ENCODE measurements at places on chromosomes 5 and 9.

GRCh38 chr5:65203746-65204145, 278.0 kb downstream of the ADAMTS6 start:
- no peak for DNase-seq

- peak; percentile 23 for DNase-seq
Measured at GRCh38 chr5:90434116-90434714, 24.7 kb upstream of the CETN3 start.

- no peak for DNase-seq
Measured at GRCh38 chr5:67014957-67015400, 181.6 kb downstream of the CD180 start.

DNA sequence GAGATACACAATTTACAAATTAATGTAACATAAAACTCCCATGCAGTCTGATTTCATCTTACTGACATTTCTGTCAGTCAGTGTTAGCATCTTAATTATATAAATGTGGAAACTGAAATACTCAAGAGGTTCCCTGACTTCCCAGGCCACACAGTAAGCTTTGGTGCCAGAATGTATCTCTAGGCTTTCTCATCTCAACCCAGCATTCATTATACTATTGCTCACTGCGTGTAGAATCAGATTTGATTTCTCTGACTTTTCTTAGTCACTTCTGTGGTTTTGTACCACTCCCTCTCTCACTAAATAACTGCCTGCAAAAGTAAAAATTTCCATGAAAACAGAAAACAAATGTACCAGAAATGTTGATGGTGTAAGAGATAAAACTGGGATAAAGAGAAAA, 31.7 kb upstream of the CDKN2B start:
- no peak for DNase-seq

- no peak for DNase-seq
Measured at GRCh38 chr5:140764177-140764973, 21.6 kb upstream of the PCDHA1 start.

GRCh38 chr5:109399092-109399759, 10.5 kb downstream of the PJA2 start:
- DNase-seq = no peak

GRCh38 chr9:121450241-121450640, 49.4 kb downstream of the GGTA1 start:
- no peak for DNase-seq

DNA sequence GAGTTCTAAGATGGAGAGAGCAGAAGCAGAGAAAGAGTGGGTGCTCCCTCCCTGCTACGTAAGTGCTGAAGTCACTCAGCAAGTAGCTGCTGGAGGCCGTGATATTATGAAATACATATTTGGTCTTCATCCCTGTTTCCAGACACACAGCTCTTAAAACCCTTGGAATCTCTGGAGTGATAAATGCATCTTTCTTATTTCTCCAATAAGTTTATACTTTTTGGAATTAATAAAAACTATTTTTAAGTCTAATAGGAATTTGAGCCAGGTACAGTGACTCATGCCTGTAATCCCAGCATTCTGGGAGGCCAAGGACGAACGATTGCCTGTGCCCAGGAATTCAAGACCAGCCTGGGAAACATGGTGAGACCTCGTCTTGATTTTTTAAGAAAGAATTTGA, 60.6 kb downstream of the AUH start:
- no peak for DNase-seq

DNA sequence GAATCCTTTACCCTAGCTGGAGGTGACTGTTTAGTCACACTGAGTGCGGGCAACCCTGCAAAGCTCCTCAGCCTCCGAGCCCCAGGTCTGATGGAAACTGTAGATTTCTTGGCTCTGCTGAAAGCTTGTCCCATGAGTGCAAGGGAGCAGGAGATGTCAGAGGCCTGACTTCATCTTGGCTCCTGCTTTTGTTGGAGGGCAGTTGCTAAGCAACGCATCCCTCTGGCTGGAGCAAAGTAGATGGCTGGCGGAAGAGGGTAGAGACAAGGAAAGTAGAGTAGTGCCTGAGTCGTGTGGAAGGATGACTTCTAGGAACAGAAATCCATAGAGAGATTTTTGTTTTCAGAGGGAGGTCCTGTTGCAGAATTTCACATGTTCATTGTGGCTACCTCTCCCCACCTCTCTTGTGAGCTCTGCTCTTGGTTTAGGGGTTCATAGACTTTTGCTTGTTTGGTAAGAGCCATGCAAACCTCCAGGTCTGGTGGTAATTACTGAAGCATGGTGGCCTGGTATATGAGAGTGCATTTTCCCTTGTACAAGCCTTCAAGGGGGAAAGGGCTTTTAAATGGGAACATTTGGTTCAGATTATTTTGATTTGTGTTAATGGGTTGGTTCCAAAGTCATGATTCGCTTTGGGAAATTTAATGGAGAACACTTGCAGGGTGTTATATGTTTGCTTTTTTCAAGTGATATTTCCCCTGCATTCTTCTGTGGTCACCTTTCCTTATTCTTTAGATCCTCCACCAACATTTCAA, 71.5 kb downstream of the ARHGAP26 start:
- no peak for DNase-seq

GRCh38 chr5:108905805-108906204, 158.1 kb downstream of the FER start:
- no peak for DNase-seq

- no peak for DNase-seq
Measured at GRCh38 chr9:27519466-27520465, 4.3 kb upstream of the IFNK start.

GRCh38 chr9:34363619-34364351, 12.9 kb downstream of the MYORG start:
- DNase-seq = no peak

GRCh38 chr9:30670805-30671562, 1713.5 kb upstream of the ACO1 start:
- no peak for DNase-seq

GRCh38 chr9:78326564-78326963, 29.6 kb downstream of the PSAT1 start:
- no peak for DNase-seq

GRCh38 chr9:98253565-98253964, 1.9 kb downstream of the TBC1D2 start:
- DNase-seq = no peak

DNA sequence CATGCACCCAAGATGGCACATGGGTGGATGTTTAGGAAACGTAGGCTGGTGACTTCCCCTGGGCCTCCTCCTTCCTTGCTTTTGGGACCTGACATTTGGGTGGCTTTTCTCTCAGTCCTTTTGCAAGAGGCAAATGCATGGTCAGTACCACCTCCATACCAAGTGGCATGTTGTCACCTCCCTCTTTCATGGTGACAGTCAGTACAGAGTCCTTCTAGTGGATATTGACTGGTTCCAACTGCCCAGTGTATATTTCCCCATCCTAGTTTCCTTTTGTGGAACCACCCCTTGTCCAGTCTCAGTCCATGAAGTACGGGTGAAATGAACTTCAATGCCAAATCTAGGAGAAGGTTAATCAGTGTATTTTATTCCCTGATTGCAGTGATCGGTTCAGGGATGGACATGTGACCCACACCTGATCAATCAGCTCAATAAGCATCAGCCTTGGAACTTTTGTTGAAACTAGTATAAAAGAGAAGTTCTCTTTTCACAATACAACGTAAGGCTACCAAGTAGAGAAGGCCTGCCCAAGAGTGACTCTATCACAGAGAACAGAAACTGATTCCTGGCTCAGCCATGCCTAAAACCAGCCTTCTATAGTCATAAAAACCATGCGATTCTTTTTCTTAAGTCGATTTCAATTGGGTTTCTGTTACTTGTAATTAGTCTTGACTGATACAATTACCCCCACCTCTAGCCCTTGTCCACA, 143.4 kb upstream of the KLF9 start:
- DNase-seq = no peak

GRCh38 chr5:40502736-40503135, 177.0 kb upstream of the PTGER4 start:
- no peak for DNase-seq

DNA sequence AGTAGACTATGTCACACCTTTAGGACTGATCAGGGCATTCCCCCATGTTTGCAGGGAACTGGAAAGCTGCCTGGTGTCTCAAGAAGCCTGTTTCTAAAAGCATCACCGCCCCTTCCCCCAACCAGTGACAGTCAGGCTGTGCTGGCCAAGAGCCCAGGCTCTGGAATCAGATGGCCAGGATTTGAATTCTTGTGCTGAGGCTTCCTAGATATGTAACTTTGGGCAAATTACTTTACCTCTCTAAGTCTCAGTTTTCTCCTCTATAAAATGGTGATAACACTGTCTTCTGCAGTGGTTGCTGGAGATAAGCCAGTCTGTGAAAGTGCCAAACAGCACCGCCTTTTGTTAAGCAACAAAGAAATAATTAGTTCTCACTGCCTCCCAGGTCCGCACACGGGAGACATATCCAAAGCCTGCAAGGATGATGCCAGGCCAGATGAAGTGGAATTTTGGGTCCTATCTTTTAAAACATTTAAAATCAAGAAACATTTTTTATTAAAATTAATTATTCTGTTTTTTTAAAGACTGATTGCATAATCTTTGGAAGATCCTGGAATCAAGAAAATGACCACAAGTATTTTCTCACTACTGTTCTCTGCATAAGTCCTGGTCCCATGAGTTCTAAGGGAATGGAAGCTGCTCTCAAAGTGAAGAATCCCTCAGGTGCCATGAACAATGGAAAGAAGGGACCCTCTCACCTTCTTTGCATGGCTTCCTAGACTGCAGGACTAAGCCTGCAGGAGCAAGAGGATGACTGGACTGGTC, 13.9 kb downstream of the SLC31A2 start:
- DNase-seq = no peak

DNA sequence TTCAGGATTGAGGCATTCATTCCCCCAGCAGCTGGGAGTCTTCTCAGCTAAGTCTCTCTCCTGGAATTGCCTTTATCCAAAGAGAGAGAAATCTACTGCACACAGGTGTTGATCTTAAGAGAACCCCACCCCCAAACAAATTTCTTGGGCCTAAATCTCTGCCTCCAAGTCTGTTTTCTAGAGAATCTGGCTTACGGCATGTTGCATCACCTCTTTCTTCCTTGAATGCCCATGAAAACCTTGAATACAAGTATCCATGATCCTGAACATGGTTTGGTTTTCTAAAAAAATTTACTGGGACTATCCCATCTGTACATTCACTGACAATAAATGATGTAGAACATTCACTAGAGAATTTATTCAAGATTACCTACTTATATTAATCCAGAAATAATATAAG, 401.6 kb downstream of the PDE4D start:
- DNase-seq = no peak

DNA sequence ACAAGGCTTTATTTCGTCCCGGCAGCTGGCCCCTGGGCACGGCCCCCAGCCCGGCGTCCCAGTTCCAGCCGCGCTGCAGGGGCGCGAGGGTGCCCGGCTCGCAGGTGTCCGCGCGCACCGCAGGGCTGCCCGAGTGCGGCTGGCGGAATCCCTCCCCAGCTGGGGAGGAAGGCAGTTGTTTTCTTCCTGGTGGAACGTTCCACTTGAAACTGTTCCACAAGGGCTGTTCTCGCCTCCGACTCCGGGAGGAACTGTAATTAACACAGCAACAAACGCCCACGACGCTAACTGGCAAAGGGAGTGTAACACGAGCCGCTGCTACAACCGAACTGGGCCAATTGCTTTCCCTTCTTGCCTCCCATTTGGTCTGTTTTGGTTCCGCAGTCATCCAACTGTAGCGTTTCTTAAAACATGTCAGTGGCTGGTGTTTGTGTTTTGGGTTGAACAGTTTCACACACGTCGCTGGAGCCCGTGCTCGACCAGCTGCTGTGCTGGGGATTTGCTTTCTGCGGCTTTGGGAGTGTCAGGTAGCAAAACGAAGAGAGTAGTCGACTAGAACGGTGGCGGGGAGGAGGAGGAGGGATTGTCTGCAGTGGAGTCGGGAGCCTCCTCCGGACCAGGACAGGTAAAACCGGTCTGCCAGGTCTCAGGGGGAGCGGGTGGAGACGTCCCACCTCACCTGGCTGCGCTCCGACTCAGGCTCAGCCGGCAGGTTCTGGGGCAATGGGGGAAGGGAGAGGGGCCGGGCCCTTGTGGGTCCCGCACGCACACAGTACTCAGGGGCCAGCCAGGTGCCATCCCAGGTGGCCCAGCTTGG, 131.6 kb upstream of the NIPBL start:
- peak; percentile 79 for DNase-seq

GRCh38 chr5:77638763-77639671, 504 bp upstream of the OTP start:
- peak; percentile 56 for DNase-seq

GRCh38 chr9:98075332-98075805, 18.8 kb downstream of the NANS start:
- no peak for DNase-seq

- DNase-seq = peak; percentile 73
Measured at GRCh38 chr5:177133853-177134696, 502 bp downstream of the NSD1 start.

GRCh38 chr5:68894673-68895072, 199.1 kb upstream of the SLC30A5 start:
- DNase-seq = no peak

- peak; percentile 62 for DNase-seq
Measured at GRCh38 chr5:69105996-69106906, 12.4 kb downstream of the SLC30A5 start.

- DNase-seq = no peak
Measured at GRCh38 chr9:33185406-33185805, 18.3 kb upstream of the B4GALT1 start.

- DNase-seq = no peak
Measured at GRCh38 chr5:174618589-174618988, 105.8 kb upstream of the MSX2 start.

DNA sequence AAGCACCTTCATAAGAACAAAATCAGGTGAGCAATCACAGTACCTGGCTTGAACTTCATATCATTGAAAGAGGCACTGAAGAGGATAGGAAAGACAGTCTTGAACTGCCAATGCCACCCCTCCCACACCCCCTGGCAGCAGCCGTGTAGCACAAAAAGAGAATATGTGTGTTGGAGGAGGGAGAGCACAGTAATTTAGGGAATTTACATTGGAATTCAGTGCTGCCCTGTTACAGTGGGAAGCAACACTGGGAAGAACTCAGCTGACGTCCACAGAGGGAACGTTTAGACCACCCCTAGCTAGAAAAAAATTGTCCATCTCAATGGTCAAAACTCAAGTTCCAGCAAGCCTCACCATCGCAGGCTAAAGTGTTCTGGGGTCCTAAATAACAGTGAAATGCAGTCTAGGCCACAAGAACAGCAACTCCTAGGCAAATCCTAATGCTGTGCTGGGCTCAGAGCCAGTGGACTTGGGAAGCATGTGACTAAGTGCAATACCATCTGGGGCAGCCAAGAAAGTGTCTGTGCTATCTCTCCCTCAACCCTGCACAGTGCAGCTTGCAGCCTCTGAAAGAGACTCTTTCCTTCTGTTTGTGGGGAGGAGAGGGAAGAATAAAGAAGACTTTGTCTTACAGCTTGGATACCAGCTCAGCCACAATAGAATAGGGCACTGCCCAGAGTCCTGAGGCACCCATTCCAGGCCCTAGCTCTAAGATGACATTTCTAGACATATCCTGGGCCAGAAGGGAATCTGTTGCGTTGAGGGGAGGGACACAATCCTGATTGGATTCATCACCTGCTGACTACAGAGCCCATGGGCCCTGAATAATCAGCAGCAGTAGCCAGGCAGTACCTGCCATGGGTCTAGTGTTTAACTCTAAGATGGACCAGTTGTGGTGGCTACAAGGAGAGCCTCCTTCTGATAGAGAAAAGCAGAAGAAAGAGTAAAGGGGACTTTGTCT, 62.1 kb upstream of the VLDLR start:
- no peak for DNase-seq

Measured in GM20000 (cell line).